Spleen (tissue), 13 donors: ENCODE measurements at places on chromosomes 6 and 20. TPM values are rescaled to one million over a fixed set of nuclear protein-coding genes. Genes with fewer than 3 reads are reported as not detected.

Gene GSTA2
- not detected for polyA plus RNA-seq

DNA sequence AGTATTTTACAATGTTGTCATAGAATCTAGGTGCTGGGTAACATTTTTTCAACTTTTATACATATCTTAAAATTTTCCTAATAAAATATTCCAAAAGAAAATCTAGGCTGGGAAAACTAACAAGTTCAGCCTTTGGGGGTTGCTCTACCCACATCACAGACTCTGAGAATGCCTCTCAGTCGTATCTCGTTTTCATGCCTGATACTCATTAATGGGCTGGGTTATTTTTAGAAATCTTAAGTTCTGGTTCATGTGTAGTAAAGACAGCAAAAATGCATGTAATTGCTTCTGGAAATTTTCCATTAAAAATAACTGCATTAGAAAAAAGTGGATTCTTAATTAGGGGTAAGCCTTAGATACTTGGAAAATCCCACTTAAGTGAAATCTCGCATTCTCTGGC, 149.3 kb downstream of the SLC24A3 start:
- H3K27ac ChIP-seq = no peak overlapping the region
- no peak overlapping the region for H3K4me3 ChIP-seq
- no peaks in the 10 kb centered on the region for H3K27me3 ChIP-seq
- no peak for DNase-seq
- H3K36me3 ChIP-seq = no peaks in the 10 kb centered on the region

Gene ADTRP
- 1.00 TPM for polyA plus RNA-seq

Gene MOG
- polyA plus RNA-seq = not detected

Gene DEFB132
- polyA plus RNA-seq = not detected

- no peaks in the 10 kb centered on the region for H3K27me3 ChIP-seq
- no peak for DNase-seq
- no peak overlapping the region for H3K4me3 ChIP-seq
These were observed 49.3 kb upstream of the ARID1B start for GRCh38 chr6:156727715-156728385.

DNA sequence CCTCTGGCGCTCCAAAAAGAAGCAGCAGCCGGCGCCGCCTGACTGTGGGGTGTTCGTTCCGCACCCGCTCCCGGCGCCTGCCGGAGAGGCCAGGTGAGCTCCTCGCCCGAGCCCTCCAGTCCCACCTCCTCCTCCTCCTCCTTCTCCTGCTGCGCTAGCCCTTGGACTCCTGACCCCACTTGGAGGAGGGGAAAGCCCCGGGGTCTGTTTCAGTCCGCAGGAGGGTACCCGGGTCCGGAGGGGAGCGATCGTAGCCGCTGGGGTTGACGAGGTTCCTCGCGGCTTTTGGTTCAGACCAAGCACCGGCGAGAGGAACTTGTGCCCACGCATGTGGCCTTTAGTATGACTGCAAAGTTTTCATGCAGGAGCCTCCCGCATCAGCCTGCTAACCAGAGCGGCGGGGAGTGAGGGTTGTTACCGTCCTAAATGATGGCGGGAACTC, 493 bp downstream of the CRYBG1 start:
- H3K4me1 ChIP-seq = no peaks in the 10 kb centered on the region
- DNase-seq = peak; percentile 83
- H3K27me3 ChIP-seq = peaks cover 49% of the 10 kb centered on the region
- H3K4me3 ChIP-seq = peak overlapping the region; percentile 48
- H3K36me3 ChIP-seq = no peaks in the 10 kb centered on the region

DNA sequence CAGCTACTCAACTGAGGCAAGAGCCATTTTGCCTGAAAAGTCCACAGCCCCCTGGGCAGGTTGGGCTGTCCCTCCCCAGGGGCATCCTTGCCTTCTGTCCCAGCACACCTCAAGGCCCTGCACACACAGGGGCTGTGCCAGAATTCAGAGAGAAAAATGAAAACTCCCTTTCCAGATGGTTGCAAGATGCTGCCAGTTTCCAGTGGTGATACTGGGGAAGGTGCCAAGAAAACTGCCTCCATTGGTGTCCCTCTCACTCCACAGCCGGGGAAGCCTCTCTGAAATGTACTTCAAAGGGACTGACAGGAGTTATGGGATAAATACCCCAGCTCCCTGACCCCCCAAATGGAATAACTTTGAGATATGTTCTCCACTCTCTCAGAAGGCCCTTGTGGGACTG, 154.2 kb upstream of the MAFB start:
- H3K27me3 ChIP-seq = no peaks in the 10 kb centered on the region
- H3K4me3 ChIP-seq = no peak overlapping the region
- H3K36me3 ChIP-seq = no peaks in the 10 kb centered on the region
- no peak for DNase-seq
- H3K4me1 ChIP-seq = no peaks in the 10 kb centered on the region
- H3K27ac ChIP-seq = no peak overlapping the region

GRCh38 chr6:67802771-67803170, 832.3 kb upstream of the ADGRB3 start:
- no peaks in the 10 kb centered on the region for H3K36me3 ChIP-seq
- H3K4me3 ChIP-seq = no peak overlapping the region
- H3K4me1 ChIP-seq = no peaks in the 10 kb centered on the region
- H3K27ac ChIP-seq = no peak overlapping the region

GRCh38 chr6:17354700-17355403, 38.5 kb upstream of the CAP2 start:
- H3K27me3 ChIP-seq = no peaks in the 10 kb centered on the region
- H3K27ac ChIP-seq = no peak overlapping the region
- no peak overlapping the region for H3K4me3 ChIP-seq
- H3K4me1 ChIP-seq = no peaks in the 10 kb centered on the region

GRCh38 chr20:2468581-2469407, 1.8 kb downstream of the SNRPB start:
- H3K4me3 ChIP-seq = peak overlapping the region; percentile 90
- peaks cover 2% of the 10 kb centered on the region for H3K36me3 ChIP-seq
- DNase-seq = no peak
- H3K27me3 ChIP-seq = no peaks in the 10 kb centered on the region
- peaks cover 32% of the 10 kb centered on the region for H3K4me1 ChIP-seq

DNA sequence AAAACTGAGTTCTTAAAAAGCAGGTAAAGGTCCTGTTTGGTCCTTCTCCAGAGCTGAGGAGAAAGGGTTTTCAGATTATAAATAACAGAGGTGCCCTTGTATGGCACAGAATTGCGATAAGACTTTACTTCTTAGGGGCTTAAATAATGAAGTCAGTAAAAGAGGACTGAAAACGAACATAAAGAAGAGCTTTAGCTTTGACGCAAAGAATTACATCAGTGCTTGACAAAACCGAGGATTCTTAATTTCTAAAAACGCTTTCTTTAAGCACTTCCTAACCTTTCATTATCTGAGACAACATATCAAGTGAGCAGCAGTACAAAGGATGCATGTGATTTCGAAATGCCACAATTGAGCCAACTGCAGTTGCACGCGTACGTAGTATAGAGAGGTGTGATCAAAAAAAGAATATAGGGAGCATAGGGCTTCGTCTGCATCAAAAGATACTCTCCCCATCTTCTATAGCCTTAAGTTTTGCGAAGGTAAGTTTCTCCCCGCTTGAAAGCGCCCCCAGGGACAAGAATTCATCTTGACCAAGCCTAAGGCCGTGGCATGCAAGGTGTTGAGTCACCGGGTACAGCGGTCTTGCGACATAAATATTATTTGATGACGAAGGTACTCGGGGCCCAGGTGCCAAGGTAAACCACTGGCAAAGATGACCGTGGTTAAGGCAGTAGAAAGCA, 778 bp upstream of the LOC128125822 start:
- peak overlapping the region; percentile 74 for H3K4me3 ChIP-seq
- no peaks in the 10 kb centered on the region for H3K27me3 ChIP-seq
- H3K36me3 ChIP-seq = peaks cover 3% of the 10 kb centered on the region
- H3K27ac ChIP-seq = peak overlapping the region; percentile 100

DNA sequence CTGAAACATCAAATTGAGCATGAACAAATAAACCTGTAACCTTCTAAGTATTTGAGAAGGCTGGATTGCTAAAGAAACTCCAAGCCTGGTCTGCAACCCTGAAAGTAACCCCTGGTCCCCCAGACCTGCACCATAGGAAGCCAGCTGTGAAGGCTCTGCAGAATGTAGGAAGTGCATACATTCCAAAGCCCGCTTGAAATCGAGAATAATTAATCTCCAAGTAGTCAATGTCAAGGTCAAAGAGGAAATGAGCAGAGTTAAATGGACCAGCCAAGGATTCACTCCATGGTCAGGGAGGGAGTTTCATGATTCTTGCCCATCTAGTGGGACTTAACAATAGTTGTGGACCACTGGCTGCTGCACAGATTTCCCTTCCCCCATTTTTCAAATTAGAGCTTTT, 107.6 kb upstream of the RNF24 start:
- no peak for DNase-seq
- peaks cover 6% of the 10 kb centered on the region for H3K4me1 ChIP-seq
- H3K4me3 ChIP-seq = no peak overlapping the region
- H3K27ac ChIP-seq = no peak overlapping the region

GRCh38 chr6:44496665-44497369, 109.3 kb downstream of the CDC5L start:
- H3K4me1 ChIP-seq = no peaks in the 10 kb centered on the region
- no peak for DNase-seq
- H3K4me3 ChIP-seq = no peak overlapping the region

DNA sequence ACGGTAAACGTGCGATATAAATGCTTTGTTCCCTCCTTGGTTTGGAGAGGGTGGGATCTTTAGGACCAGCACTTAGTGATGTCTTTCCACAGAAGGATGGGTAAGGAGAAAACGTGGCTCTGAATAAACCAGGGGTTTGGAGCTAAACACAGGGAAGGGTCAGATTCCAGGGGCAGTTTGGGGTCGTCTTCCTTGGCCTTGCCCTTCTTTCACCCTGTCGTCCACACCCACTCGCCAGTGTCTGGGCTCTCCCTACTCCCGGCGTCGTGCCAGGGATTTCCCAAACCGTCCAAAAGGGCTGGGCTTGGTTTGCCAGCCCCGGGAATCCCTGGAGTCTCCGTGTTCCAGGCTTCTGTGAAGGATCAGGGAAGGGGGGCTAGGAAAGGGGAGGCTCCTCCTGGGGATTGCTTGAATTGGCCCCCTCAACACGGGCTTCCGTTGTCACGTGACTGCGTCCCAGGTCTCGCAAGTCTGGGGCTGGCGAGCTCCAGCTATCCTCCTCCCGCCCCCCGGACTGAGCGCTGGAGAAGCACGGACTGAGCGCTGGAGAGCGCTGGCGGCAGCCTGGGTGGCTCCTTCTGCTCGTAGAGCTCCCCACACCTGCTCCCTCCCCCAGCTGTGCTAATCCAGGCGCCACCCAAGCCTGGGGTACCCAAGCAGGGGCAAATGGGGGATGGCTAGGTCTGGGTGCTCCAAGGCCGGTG, 9.4 kb upstream of the ARMC12 start:
- H3K27ac ChIP-seq = peak overlapping the region; percentile 100
- H3K27me3 ChIP-seq = no peaks in the 10 kb centered on the region
- peak overlapping the region; percentile 15 for H3K4me3 ChIP-seq

Gene C20orf202
- 0.07 TPM for polyA plus RNA-seq

DNA sequence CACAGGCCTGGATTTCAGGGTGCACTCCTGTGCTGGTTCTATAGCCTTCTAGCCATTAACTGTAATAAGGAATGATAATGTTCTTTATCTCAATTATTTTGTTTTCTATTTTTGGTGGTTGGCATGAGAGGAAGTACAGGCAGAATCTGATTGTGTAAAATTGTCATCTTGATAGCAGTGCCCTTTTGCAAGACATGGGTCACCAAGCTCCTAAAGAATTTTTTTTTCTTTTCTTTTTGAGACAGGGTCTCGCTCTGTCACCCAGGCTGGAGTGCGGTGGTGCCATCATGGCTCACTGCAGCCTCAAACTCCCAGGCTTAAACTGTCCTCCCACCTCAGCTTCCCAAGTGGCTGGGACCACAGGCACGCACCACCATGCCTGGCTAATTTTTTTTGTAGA, 206.7 kb upstream of the JARID2 start:
- H3K4me1 ChIP-seq = no peaks in the 10 kb centered on the region
- no peak overlapping the region for H3K27ac ChIP-seq
- H3K27me3 ChIP-seq = no peaks in the 10 kb centered on the region
- H3K36me3 ChIP-seq = no peaks in the 10 kb centered on the region
- DNase-seq = no peak
- no peak overlapping the region for H3K4me3 ChIP-seq

- no peak overlapping the region for H3K4me3 ChIP-seq
- peaks cover 54% of the 10 kb centered on the region for H3K36me3 ChIP-seq
- no peaks in the 10 kb centered on the region for H3K27me3 ChIP-seq
- H3K4me1 ChIP-seq = peaks cover 66% of the 10 kb centered on the region
- no peak for DNase-seq
These were observed 18.3 kb downstream of the MRPS18A start for GRCh38 chr6:43669050-43669921.
